ENCODE measurements at places on chromosomes 3 and 15.

DNA sequence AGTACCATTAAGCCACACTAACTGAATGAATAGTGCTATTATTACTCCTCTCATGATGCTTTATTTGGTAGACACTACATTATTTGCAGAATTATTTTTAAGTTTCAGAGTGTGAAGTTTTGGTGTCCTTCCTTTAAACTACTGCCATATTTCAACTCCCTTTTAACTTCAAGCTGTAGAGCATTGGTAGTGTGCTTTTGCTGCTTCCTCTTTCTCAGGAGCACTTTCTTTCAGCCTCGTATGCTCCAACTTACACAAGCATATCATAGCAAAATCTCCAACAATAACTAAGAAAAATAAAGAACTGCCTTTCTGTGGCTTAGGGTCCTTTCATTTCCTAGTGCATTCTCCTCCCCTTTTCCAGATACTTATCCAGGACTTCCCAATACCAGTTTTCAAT is 476.4 kb upstream of the AGTR1 start:
- no peak for DNase-seq

- DNase-seq, result no peak
Observed at GRCh38 chr15:36256404-36256807, 323.0 kb upstream of the CDIN1 start.

DNA sequence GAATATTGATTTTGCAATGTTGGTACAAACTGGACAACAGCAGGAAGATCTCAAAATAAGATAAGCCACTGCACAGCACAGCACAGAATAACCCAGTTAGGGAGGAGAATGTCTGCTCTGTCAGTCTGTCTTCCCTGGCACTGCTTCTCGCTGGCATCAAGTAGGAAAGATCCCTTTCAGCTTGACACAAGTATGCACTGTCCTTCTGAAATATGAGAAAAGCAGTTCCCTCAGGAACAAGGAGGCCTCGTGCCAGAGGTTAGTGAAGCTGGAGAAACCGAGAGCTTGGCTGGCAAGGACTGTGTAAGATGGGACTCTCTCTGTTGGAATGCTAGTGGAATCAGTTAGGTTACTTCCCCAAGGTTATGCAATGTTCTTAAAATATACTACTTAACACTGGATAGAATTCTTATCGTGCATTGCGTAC is 59.1 kb downstream of the FMN1 start:
- DNase-seq, result no peak

DNA sequence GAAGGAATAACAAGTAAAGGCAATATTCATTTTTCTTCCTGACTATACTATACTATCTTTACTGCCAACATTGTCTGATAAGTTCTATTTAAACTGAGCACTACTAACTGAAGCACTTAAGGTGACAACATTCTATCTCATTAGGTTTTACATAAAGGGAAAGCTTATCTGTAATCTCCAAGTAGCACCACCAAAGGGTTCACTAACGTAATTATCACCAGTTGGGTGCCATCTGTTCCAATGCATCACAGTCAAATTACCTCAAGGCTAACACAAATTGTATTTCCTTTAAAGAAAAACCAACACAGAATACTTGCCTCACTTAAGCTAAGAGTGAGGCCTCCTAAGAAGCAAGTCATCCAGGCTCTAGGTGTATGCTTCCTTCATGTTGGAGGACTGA is 453.8 kb downstream of the RAP2B start:
- DNase-seq, result no peak

DNA sequence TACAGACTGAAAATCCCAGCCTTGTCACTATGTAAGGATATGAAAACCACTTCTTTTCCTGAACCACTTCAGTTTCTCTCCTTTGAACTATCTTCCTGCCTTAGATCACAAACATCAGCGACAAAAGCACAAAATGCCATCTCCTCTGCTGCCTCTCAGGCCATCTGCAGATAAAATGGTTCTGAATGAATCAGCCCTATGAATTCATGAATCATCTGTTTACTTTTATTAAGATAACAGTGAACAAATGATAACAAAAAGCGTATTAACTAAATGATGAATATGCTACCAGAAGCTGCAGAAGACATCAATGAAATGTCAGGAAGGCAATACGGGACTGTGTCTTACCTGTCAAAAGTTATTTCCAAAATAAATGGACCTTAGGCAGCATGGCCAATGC is 928.1 kb downstream of the ROBO1 start:
- no peak for DNase-seq

GRCh38 chr15:71784719-71785118 is 25.6 kb upstream of the NR2E3 start:
- peak; percentile 46 for DNase-seq

DNA sequence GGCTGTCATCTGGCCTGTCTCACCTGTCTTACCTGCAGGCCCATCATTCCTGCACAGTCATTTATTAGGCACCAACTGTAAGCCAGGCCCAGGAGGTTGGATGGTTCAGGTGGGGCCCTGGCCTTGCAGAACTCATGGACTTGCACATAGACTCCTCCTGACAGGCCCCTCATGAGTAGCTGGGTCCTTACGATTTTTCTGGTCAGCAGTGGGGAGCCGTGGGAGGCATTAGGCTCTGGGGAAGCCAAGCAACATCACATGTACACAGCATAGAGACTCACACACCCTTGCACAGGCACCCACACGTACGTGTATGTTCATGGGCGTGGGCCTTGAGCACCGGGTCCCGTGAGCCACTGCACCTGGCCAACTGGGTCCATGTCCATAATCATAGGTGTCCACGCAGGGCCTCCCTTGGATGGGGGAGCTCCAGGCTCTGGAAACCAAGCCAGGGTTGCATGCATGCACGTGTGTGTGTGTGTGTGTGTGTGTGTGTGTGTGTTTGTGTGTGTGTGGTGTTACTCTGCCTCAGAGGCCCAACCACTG is 20.3 kb downstream of the CISH start:
- DNase-seq, result no peak

- no peak for DNase-seq
Observed at GRCh38 chr15:64854041-64854440, 12.3 kb downstream of the PLEKHO2 start.

DNA sequence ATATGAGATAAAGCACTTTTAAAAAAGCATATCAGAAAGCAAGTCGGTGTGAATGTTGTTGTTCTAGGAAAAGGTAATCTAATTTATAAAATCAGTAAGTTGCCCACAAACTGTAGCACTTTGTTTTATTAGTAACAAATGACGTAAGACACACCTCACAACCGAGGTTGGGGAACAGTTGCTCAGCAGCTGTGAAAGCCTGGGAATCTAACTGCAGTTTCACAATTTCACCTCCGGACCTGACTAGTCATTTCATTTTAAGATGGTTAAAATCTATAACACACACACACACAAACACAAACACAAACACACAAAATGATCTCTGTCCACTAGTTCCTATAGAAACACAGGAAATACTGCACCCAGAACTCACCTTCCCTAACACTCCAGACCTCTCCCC is 406.7 kb upstream of the NR2F2 start:
- DNase-seq, result no peak

DNA sequence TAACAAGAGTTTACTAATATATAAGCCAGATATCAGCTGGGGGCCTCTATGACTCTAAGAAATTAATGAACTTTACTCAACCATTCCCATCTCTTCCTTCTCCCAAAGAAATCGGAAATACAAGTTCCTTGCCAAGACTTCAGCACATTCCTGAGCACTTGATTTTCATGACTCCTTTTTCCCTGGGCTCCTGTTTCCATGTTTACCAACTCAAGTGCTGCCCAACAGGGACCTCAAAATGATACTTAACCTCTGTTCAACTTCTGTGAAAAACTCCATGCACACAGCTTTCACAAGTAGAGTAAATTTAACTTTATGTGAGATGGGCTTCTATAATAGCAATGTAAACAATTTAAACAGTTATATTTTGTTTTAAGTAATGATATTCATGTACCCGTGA is 315.8 kb upstream of the CDIN1 start:
- no peak for DNase-seq

Measured in HuH-7 (cell line).